ENCODE measurements at places on chromosomes 2 and 18.

DNA sequence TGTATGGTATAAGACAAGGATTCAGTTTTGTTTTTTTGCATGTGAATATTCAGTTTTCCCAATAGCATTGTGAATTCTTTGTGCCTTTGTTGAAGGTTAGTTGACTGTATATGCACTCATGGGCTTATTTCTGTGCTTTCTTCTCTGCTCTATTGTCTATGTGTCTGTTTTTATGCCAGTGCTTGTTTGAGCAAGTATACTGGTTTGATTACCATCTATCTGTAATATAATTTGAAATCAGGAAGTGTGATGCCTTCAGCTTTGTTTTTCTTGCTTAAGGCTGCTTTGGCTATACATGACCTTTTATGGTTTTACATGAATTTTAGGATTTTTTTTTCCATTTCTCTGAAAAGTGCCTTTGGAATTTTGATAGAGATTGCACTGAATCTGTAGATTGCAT, 23.5 kb downstream of the COLEC11 start:
- no peak for DNase-seq

- DNase-seq = no peak
Measured at GRCh38 chr2:85042330-85042729, 71.4 kb downstream of the KCMF1 start.

DNA sequence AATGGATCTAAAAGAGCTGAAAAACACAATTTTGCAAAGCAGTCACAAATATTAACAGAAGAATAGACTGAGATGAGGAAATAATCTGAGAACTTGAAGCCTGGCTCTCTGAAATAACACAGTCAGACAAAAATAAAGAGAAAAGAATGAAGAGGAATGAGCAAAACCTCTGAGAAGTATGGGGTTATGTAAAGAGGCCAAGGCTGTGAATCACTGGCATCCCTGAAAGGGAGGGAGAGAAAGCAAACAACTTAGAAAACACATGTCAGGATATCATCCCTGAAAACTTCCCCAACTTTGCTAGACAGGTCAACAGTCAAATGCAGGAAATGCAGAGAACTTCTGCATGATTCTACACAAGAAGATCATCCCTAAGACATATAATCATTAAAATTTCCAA, 73.5 kb upstream of the LHCGR start:
- no peak for DNase-seq

DNA sequence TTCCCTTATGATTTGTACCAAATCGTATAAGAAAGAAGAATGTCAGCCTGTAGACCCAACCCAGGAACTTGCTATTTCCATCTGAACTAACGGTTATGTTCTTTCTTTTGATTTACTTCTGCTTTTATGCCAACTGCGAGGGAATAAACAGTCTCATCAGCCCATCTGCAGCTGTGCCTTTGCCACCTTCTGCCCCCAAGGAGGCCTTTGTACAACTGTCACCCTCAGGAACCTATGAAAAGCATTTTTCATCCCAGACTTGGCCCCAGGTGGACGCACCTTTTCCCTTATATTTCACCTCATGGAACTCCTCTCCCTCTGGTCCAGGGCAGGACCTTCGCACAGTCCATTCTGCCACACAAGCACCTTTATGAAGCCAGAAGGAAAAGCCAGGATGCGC, 109.8 kb downstream of the AOX1 start:
- DNase-seq = no peak

DNA sequence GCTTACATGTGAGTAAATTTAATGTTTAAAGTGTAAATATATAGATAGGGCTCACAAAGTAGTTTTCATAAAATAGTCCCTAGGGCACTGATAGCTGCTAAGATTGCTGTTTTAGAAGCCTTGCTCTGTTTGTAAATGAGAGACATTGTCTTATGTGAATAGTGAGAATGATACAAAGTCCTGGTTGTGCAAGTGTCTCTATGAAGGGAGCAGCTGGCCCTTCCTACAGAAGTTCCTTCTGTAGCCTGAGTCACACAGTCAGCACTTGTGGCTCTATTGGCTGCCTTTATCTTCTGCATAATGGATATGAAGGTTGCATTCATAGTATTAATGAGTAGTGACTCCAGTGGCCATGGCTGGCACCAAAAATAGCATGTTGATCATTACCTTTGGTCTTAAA, 279.7 kb downstream of the OSR1 start:
- no peak for DNase-seq

GRCh38 chr2:3430740-3431490, 51.4 kb downstream of the TRAPPC12 start:
- DNase-seq = no peak

DNA sequence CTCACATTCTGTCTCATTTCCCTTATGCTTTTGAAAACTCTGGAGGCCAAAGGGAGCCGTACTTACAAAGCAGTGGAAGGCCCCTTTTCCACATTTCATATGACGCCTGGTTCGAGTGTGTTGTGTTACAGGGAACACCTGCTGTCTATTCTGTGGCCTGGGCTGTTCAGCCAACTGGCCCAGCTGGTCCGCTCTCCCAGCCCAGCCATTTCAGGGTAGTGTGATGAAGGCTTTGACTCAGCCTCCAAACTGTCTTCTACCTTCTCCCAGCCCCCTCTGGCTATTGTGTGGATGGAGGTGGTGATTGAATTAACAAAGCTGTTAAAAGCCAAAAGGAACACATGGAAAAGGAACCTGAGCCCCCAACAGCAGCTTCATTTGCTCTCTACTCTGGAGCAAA, 233.8 kb downstream of the ICOS start:
- DNase-seq = no peak

GRCh38 chr2:58562276-58562675, 321.2 kb upstream of the FANCL start:
- no peak for DNase-seq

GRCh38 chr2:95056461-95057459, 31.3 kb downstream of the MAL start:
- no peak for DNase-seq

- DNase-seq = no peak
Measured at GRCh38 chr2:240443891-240444301, 8.4 kb downstream of the GPC1 start.

- DNase-seq = no peak
Measured at GRCh38 chr2:69780921-69781320, 39.0 kb downstream of the ANXA4 start.

DNA sequence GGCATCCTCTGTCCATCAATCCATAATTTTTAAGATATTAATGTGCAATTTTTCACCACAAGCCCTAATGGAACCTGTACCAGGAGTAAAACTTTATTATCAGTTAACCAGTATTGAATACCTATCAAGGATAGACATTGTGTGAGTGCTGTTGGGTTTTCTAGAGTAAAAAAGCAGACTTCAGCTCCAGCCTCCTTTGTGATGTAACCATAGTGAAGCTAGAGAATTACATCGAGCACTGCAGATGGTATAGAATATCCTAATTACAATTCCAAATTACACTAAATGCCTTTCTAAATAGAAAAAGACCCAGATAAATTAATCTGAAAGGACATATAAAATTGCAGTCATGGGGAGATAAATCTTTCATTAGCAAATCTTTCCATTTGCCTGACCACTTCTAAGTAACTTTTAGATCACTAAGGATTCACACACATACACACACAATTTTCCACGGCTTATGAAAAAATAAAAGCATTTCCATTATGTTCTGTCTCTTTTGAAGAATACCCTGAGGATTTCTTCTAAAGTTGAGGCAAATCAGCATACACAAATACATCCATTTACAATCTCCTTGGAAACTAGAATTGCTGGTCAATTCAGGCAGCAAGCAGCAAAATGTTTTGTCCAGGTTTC, 117.1 kb upstream of the TANK start:
- DNase-seq = no peak

GRCh38 chr2:133711201-133711600, 142.9 kb upstream of the NCKAP5 start:
- no peak for DNase-seq

DNA sequence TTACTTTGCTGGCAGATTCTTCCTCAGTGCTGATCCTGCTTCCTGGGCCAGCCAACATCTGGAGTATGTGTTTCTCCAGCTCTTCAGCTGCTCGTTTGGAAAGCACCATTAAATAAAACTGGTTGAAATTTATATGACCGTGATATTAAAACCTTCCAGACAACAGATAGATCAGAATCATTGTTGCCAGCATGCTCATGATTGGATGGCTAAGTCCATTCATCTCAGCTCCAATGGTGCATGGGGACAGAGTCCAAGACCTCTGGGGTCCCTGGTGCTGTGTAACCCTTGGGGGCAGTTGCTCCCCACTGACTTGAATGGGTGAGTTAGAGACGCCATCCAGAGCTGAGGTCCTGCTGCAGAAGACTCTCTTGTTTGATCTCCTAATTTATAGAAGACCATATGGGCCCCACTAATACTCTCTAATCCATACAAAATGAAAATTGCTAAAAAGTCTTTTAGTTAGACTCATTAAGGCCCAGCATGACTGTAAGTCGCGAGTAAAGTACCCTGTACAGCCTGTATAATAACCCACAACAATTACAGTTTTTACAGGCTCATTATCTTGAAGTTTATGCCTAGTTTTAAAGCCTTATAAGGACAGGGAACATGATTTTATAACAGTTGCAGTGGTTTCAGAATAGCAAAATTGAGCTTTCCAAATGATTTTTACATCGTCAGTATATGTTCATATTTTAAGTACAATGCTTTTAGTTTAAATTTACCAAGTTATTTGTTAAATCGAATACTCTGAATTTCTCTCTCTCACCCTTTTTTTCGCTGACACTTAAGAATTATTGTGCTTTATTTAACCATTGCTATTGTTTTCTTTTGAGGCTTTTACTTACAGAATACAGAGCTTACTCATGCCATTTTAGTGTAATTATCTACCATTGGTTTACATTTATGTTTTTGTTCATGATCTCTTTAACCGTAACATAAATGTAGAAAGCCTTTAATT, 60.0 kb downstream of the CABLES1 start:
- DNase-seq = no peak

- no peak for DNase-seq
Measured at GRCh38 chr18:21830532-21830931, 89.9 kb downstream of the MIB1 start.

GRCh38 chr2:126887506-126887905, 11.2 kb upstream of the TEX51 start:
- no peak for DNase-seq

GRCh38 chr2:42706836-42707235, 57.1 kb downstream of the OXER1 start:
- no peak for DNase-seq

DNA sequence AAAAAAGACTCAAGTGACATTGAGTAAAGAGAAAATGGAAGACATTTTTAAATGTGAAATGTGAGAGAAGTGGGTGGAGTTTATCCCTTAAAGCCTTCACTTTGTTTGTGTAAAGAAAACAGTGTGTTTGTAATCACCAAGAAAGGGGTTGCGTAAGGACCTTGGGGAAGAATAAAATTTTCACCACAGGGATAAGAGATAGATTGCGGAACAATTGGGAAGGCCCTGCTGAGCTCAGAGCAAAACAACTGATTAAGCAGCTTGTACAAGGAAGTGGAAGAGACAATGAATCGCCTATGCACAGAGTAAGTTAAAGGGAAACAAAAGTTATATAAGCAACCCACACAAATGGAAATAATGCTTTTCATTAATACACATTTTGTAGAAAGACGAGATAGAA, 327.7 kb downstream of the RAD51AP2 start:
- DNase-seq = no peak

DNA sequence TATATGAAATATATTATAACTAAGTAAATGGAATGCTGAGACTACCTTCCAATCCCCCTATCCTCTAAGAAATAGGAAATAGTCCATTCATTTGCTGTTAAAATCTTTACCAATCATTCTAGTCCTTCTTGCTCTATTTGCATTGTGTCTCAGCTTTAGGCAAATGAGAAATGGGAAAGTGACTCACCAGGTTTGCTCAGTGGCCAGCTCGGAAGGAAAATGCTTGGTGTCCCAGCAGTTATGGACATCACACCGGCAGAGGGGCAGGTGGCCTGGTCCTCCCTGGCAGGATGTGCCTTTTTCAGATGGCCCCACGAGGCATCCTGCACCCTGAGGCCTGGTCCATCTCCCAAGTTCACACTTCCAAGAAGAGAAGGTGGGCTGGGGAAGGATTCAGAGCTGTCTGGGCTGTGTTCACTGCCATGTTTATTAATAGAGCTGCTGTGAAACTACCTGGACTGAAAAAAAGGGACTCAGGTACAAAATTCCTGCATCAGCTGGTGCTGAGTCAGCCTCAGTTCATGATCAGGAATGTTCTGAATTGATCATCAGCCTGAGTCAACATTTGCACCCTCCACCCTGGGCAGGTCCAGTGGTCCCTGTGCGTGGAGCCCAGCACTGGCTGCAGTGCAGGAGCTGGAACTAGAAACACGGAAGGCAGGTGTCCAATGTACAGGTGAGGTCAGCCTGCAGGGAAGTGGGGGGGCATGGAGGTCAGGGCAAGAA, 60.1 kb upstream of the ARL4C start:
- no peak for DNase-seq

GRCh38 chr2:121099329-121100290, 185.4 kb downstream of the TFCP2L1 start:
- no peak for DNase-seq

DNA sequence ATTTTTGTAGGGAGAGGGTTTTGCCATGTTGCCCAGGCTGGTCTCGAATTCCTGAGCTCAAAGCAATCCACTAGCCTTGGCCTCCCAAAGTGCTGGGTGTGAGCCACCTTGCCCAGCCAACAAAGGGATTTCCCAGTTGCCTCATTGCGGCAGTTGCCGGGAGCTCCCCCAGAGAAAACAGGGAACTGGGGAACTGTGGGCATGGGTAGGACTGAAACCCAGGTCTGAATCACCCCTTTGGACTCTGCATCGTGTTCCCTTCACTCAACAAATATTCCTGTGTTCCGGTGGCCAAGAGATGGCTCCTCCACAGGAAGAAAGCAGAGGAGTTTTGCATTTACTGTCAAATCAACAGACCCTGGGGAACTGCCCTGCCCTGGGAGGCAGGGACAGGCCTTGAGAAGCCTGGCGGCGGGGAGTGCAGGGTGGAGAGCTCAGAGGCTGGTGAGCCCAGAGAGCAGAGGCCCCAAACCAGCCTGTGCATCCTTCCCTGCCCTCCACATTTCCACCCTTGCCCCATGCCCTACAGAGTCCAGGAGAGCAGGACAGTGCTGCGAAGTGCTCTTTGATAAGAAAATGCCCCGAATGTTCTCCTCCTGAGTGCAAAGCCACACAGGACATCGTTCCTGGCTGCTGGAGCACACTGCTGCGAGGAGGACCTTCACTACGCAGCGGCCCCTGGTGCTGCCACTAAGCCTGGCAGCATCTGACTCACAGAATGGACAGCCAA, 24.9 kb downstream of the MYO7B start:
- no peak for DNase-seq

DNA sequence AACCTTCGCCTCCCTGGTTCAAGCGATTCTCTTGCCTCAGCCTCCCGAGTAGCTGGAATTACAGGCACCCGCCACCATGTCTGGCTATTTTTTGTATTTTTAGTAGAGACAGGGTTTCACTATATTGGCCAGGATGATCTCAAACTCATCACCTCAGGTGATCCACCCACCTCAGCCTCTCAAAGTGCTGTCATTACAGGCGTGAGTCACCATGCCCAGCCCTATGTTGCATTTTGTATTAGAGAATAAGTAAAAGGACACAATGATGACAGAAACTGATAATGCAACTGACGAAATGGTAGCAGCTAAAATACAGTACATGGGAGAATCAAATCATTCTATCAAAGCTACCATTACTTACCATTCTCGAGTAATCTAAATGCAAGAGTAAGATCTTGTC, 276.7 kb downstream of the DSEL start:
- DNase-seq = no peak

Data from activated T-helper 9 cell treated with anti-CD3 and anti-CD28 coated beads, Interleukin-2, amount 50 U/mL, for 16 hours (primary cell).